GM13976 (cell line): ENCODE measurements at places on chromosomes 1 and 21.
A peak's percentile ranks its signal among the peaks of the same experiment; 100 is the strongest.

DNA sequence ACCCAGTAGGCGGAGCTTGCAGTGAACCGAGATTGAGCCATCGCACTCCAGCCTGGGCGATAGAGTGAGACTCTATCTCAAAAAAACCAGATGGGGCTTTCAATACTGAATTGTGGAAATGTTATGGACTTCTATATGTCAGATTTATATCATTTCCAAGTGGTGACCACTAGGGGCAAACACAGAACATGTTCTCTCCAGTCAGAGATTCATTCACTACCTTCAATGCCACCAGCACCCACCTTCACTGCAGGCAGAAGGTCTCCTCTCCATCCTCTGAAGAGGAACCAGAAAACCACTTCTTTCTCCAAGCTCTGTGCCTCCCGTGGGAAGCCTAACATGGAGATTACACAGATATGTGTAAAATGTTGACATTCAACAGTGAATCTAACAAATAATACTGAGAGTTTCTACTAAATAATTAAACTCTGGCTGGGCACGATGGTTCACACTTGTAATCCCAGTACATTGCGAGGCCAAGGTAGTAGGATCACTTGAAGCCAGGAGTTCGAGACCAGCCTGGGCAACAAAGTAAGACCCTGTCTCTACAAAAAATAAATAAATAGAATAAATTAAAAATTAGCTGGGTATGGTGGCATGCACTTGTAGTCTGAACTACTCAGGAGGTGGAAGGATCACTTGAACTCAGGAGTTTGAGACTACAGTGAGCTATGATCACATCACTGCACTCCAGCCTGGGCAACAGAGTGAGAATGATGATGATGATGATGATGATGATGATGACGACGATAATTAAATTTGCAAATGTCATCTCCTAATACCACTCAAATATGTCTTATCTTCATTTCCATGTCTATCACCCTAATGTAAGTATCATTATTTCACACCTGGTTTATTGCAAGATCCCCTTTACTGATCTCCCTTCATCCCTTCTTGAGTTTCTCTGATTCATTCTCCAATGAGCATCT is 151.1 kb downstream of the ZNF281 start:
- DNase-seq, result peak; percentile 50

DNA sequence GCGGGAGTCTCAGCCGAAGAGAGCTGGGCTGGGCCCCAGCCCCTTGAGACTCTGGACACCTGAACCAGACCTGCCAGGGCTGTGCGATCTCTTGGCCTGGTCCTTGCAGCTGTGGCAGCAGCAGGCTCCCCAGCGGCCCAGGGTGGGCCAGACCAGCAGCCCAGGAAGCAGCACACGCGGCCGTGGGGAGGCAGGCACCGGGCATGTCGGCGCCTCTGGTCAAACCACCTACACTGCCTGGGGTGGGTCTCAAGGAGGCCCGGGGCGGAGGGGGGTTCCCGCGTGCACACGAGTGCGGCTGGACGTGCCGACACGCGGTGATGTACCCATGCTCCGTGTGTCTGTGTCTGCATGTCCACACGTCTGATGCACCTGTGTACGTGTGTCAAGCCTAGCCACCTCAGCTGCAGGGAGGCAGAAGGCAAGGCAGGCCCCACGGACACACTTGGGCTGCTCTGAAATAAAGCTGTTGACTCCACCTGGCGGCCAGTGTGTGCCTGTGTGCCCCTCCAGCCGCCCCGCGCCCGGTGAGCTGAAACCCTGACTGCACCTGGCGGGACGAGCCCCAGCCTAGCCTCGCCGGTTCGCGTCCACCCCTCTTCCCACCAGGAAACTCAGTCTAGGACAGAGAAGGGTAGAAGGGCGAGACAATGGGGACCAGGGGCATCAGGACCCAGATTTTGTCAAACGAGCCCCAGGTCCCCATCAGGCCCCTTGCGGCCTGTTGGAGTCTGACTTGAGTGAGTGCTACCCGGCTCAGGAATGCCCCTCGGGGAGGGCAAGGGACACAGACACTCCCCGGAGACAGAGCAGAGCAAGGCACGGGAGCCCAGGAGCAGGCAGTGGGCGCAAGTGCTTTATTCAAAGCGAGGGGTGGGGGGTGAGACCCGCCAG is 11.6 kb downstream of the SCNN1D start:
- DNase-seq, result peak; percentile 87

DNA sequence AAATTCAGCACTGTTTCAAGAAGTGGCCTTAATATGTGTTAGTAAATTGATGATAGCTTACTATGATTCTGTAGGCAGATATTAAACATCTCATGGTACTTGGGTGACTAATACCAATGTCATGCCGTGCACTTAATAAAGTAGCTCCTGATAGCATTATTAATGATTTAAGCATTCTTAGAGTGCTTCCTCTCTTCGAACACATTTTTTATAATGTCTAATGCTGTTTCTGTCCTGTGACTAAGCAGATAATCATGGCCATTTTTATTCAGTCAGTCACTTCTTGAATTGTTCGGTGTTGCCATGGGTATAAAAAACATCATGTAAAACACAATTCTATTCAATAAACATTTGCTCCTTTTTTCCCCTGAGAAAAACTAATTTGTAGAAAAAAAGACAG is 804.6 kb upstream of the ADGRL4 start:
- no peak for DNase-seq

DNA sequence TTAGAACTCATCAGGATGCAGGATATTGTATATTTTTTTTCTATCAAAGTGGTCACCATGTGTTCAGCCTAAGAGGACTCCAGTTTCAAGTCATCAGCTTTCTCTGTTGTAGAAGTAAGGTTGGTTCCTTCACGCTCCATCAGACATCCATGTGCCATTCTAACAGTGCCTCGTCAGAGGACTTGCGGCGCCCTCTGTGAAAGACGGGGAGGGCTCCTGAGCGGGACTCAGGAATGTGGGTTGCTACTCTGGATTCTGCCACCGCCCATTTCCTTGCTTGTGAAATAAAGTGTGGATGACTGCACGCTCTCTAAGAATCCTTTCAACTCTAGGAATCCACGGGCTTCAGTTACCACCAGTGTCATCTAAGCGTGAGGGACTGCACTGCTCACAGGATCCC is 593.5 kb downstream of the KIF26B start:
- no peak for DNase-seq

GRCh38 chr1:234396871-234397270 is 23.6 kb downstream of the COA6 start:
- DNase-seq, result peak; percentile 55

- DNase-seq, result no peak
These were observed 1.9 kb downstream of the RGS18 start for GRCh38 chr1:192160196-192160595.

GRCh38 chr1:16922885-16923431 is 1.2 kb downstream of the CROCC start:
- no peak for DNase-seq

DNA sequence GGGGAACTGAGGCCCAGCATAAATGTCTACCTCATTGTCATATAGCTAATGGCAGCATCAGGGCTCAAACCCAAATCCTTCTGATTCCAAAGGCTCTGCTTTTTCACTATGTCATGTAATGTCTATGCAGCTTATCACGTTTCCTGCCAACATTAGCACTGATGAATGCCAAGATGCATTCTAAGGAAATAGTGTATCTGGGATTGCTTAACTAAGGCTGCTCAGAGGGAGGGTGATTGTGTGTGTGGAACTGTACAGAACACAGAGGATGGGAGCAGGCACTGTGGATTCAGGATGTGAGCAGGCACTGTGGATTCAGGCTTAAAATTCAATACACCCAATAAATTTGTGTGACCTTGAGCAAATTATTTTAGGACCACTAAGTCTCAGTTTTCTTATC is 456.4 kb upstream of the DEPDC1 start:
- no peak for DNase-seq

GRCh38 chr1:94154989-94155388 is 34.0 kb upstream of the ABCA4 start:
- DNase-seq, result no peak

DNA sequence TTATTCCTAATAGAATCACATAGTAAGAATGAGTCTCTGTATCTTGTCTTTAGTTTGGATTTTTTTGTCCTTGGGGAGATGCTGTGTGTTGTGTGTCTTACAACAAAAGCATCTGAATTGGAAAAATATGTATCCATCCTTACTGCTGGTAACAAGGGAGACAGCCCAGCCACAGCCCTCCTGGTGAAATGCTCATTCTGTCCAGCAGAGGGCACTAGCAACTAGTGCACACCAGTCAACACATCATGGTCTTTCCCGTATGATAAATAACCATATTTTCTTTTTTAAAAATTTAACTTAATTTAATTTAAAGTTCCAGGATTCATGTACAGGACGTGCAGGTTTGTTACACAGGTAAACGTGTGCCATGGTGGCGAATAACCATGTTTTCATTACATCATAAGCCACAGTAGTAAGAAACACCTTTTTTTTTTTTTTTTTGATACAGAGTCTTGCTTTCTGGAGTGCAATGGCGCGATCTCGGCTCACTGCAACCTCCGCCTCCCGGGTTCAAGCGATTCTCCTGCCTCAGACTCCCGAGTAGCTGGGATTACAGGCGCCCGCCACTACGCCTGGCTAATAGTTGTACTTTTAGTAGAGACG is 245.1 kb downstream of the PTBP2 start:
- DNase-seq, result peak; percentile 32

DNA sequence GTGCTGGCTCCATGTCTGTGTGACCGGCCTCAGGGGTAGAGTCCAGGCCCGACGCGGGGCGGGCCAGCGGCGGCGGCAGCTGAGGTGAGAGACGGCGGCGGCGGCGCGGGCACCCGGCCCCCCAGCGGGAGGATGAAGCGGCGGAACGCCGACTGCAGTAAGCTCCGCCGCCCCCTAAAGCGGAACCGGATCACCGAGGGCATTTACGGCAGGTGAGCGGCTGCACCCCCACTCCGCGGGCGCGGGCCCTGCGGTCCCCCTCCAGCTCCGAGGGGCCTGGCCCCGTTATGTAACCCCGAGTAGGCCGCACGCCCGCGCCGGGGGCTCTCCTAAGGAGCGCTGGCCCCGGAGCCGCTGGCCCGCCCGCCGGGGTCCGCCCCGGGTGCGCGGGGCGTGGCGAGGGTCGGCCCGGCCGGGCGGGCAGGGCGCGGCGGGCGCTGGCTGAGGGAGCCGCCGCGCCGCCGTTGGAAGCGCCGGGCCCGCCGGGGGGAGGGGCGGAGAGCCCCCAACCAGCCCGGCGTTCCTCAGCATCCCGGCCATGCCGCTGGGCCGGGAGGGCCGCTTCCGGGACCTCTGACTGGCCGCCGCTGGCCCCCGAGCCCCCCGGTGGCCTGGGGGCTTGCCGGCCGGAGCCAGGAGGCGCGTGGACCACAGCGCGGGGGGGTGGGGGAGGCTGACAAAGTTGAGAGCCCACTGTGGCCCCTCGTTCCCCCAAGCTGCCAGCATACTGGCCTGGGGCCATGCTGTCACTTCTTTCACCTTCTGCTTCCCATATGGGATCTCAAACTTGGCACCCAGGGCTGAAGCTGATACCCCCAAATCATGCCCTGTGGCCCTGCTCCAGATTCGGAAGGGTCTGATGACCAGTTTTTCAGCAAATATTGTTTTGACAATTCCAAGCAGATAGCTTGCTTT is 527 bp downstream of the MACO1 start:
- DNase-seq, result peak; percentile 15

GRCh38 chr1:19325958-19326747 is 14.0 kb downstream of the SLC66A1 start:
- DNase-seq, result no peak

- DNase-seq, result no peak
These were observed 108.1 kb upstream of the COG2 start for GRCh38 chr1:230534224-230534623.

GRCh38 chr1:80445033-80445432 is 1355.7 kb upstream of the ADGRL2 start:
- DNase-seq, result no peak

DNA sequence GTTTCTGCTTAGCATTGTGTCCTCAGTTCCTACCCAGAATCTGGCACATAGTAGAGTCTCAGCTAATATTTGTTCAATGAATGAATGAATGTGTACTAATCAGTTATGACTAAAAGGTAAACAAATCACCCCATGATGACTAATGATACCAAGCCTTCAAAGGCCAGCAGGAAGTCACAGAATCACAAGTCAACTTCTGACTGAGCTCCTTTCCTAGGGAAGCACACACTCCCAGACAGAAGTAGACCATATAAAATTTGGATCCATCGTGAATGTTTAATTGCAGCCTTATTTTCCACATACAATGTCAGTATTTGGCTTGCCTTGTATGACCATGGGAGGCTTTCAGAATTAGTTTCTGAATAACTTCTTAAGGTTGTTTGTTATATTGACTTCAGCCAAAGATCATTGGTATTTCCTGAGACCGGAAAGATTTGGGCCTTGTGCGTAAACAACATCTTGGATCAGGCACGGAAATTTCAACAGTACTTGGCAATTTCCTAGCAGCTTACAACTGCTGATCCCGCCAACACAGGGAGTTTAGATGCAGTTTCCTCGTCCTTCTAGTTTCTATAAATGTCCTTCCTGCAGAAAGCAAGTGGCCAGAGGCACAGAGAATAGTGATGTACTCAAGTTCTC is 185.9 kb upstream of the ATP1B1 start:
- no peak for DNase-seq

DNA sequence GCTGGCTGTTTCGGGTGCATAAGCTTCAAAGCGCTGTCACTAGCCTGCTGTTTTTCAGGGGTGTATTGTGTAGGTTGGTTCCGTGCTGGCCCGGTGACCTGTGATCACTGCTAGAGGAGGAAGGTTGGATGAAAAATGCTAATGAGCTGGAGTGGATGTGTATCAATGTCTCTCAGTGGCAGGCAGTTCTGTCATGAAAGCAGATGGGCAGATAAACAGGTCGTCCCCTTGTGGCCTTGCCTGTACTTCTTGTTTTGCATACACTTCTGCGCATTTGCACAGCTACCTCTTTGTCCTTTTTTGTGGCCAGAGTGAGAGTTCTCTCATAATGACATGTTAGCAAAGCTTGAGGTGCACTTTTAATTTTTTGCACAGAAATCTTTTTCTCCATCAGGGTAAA is 2.9 kb downstream of the SELENON start:
- DNase-seq, result peak; percentile 74

DNA sequence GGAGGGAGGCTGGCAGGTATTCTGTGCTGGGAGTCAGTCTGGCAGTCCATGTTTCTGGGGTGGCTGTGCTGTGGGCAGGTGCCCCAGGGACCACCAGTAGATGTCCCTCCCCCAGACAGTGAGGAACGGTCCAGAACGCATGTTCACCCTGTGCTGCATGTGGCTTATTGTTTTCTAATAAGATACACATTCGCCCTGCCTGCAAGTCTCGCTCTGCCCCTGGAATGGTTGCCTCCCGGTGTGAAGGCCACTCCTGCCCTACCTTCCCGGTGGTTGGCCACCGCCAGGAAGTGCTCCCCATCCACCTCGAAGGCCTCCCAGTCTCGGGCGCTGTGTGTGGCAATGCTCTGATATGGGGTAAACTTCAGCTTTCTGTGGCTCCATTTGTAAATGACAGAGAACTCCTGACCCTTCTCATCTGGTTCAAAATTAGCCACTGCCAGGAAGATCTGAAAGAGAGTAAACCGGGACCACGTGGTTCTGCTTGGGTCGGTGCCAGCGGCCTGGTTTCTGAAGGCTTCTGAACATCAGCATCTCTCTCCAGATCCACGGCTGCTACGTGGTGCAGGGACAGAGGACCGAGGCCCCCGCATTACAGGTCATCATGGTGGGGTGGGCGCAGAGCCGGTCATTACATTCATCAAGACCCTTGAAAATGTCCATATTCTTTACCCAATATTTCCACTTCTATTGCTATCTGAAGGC is 14.5 kb downstream of the KRTAP10-1 start:
- DNase-seq, result no peak

- DNase-seq, result no peak
These were observed 4.4 kb downstream of the NTPCR start for GRCh38 chr1:232954594-232955365.
